ENCODE measurements at places on chromosomes 5 and 9.

DNA sequence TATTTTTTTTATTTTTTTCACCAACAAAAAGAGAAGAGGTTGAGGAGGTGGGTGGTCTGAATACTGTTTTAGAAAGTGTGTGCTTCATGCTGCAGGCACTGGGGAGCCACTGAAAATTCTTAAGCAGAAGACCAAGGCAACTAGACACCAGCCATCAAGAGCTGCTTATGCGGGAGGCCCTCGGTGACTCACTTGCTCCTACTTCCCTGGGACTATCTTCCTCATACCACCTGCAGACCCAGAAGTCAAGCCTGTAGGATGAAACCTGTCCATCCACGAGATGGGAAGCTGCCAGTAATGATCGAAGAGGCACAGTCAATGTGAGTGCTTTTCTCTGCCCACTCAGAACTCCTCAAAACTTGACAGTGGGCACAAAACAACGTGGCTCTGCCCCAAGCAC, 125.8 kb upstream of the SLC44A1 start:
- H3K4me1 ChIP-seq = peaks cover 6% of the 10 kb centered on the region
- H3K27ac ChIP-seq = no peak overlapping the region
- DNase-seq = no peak
- no peaks in the 10 kb centered on the region for H3K36me3 ChIP-seq

GRCh38 chr5:14900693-14901461, 29.3 kb upstream of the ANKH start:
- peak overlapping the region; percentile 80 for H3K27ac ChIP-seq
- H3K36me3 ChIP-seq = no peaks in the 10 kb centered on the region
- H3K27me3 ChIP-seq = no peaks in the 10 kb centered on the region
- no peak overlapping the region for H3K4me3 ChIP-seq
- peaks cover 32% of the 10 kb centered on the region for H3K4me1 ChIP-seq

GRCh38 chr5:106205916-106206571, 1464.7 kb downstream of the EFNA5 start:
- no peak overlapping the region for H3K27ac ChIP-seq
- H3K27me3 ChIP-seq = no peaks in the 10 kb centered on the region
- no peaks in the 10 kb centered on the region for H3K4me1 ChIP-seq
- no peaks in the 10 kb centered on the region for H3K36me3 ChIP-seq
- H3K4me3 ChIP-seq = no peak overlapping the region

GRCh38 chr5:108942701-108943100, 195.0 kb downstream of the FER start:
- H3K4me1 ChIP-seq = peaks cover 10% of the 10 kb centered on the region
- H3K27me3 ChIP-seq = no peaks in the 10 kb centered on the region
- H3K36me3 ChIP-seq = peaks cover 6% of the 10 kb centered on the region
- H3K27ac ChIP-seq = no peak overlapping the region
- no peak for DNase-seq

DNA sequence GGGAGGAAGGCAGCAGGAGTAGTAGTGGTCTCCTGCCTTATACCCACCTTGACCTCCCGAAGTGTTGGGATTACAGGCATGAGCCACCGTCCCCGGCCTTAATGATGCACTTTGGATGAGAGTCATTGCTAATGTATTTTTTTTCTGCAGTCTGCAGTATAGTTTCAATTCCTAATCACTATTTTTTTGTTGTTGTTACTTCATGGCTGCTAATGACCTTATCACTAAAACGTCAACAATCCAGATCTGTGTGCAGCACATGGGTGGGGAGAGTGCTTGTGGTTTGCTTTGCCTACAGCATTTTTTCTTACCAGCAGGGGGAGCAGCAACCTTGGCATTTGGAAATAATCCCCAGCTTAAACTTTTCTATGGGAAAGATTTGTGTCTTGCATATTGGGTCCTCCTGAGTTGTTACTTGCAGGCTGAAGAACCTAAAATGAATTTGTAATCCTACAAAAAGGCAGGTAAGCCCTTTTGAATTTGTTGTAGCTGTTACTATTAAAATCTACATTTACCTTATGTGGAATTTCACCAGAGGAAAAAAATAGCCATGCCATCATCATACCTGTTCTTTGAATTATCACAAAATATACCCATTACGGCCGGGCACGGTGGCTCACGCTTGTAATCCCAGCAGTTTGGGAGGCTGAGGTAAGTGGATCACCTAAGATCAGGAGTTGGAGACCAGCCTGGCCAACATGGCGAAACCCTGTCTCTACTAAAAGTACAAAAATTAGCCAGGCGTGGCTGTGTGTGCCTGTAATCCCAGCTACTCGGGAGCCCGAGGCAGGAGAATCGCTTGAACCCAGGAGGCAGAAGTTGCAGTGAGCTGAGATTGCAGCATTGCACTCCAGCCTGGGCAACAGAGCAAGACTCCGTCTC, 6.3 kb upstream of the MED7 start:
- peaks cover 8% of the 10 kb centered on the region for H3K27me3 ChIP-seq
- H3K36me3 ChIP-seq = no peaks in the 10 kb centered on the region
- H3K4me1 ChIP-seq = peaks cover 8% of the 10 kb centered on the region
- DNase-seq = no peak
- H3K4me3 ChIP-seq = no peak overlapping the region

DNA sequence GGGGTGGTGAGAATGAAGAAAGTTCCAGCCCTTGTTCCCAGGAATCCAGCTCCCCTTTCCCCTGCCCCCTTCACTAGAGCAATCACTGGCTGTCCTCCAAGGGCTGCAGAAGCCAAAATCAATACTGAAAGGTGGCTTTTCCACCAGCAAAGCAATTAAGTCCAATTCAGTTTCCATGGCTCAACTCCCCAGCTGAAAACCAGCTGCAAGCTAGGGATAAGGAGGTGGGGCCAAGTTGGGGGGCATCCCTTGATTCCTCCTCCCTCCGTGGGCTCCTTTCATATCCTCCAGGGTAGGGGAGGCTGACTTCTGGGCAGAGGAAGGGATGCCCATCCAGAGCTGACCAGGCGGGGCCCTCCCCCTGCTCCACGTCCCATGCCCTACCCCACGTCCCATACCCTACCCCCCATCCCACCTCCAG, 22.7 kb downstream of the CAMK2A start:
- no peak overlapping the region for H3K4me3 ChIP-seq
- no peak overlapping the region for H3K27ac ChIP-seq

- no peaks in the 10 kb centered on the region for H3K36me3 ChIP-seq
- no peak for DNase-seq
- H3K27me3 ChIP-seq = no peaks in the 10 kb centered on the region
- H3K4me3 ChIP-seq = no peak overlapping the region
Observed at GRCh38 chr5:172450861-172451695, 3.2 kb downstream of the SH3PXD2B start.

DNA sequence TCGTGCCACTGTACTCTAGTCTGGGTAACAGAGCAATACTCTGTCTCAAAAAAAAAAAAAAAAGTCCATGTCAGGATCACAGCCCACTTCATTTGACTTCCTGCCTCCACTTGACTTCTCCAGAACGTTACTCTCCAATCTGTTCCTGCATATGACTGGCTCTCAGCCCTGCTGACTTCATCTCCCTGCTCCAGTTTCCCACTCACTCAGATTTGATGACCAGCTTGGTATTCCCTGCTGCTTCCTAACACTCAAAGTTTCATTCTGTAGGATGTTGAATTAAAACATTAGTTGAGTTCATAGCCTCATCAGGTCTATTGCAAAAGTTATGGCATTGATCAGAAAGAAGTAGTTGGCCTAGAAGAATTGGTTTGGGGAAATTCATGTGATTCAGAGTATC, 52.3 kb downstream of the UGCG start:
- no peaks in the 10 kb centered on the region for H3K4me1 ChIP-seq
- no peak overlapping the region for H3K4me3 ChIP-seq
- no peak overlapping the region for H3K27ac ChIP-seq
- H3K36me3 ChIP-seq = no peaks in the 10 kb centered on the region

- no peak overlapping the region for H3K4me3 ChIP-seq
- H3K4me1 ChIP-seq = peaks cover 20% of the 10 kb centered on the region
- no peak for DNase-seq
- H3K36me3 ChIP-seq = no peaks in the 10 kb centered on the region
- H3K27me3 ChIP-seq = no peaks in the 10 kb centered on the region
Observed at GRCh38 chr5:146306838-146307237, 31.8 kb upstream of the POU4F3 start.

GRCh38 chr5:66232706-66233445, 88.8 kb downstream of the SREK1 start:
- no peak overlapping the region for H3K27ac ChIP-seq
- H3K36me3 ChIP-seq = no peaks in the 10 kb centered on the region
- peaks cover 8% of the 10 kb centered on the region for H3K27me3 ChIP-seq
- no peaks in the 10 kb centered on the region for H3K4me1 ChIP-seq
- H3K4me3 ChIP-seq = no peak overlapping the region

DNA sequence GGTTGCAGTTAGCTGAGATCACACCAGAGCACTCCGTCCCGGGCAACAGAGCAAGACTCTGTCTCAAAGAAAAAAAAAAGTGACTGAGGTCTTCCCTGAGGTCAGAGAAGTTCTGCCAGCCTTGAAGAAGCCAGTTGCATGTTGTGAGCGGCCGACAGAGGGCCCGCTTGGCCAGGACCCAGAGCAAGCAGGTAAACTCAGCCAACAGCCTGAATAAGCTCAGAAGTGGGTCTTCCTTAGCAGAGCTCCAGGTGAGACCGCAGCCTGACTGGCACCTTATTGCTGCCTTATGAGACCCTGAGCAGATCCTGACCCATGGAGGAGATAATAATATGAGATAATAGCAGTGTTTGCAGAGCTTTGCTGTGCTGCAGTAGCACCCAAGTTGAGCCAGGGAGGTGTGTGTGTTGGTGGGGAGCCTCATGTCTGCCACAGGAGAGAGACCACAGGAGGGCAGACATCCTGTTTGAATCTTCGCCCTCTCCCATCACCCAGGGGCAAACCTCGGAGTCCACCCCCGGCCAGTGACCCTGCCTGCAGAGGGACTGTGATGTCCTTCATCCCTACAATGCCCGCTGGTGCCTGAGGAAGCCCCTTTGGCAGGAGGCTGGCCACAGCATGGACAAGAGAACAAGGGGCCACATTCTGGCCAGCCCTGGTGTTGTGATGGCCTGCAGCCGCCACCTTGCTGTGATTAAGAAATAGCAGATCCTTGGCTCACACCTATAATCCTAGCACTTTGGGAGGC, 10.8 kb upstream of the BARX1 start:
- H3K27ac ChIP-seq = no peak overlapping the region
- DNase-seq = no peak
- H3K4me1 ChIP-seq = peaks cover 8% of the 10 kb centered on the region
- no peaks in the 10 kb centered on the region for H3K36me3 ChIP-seq

DNA sequence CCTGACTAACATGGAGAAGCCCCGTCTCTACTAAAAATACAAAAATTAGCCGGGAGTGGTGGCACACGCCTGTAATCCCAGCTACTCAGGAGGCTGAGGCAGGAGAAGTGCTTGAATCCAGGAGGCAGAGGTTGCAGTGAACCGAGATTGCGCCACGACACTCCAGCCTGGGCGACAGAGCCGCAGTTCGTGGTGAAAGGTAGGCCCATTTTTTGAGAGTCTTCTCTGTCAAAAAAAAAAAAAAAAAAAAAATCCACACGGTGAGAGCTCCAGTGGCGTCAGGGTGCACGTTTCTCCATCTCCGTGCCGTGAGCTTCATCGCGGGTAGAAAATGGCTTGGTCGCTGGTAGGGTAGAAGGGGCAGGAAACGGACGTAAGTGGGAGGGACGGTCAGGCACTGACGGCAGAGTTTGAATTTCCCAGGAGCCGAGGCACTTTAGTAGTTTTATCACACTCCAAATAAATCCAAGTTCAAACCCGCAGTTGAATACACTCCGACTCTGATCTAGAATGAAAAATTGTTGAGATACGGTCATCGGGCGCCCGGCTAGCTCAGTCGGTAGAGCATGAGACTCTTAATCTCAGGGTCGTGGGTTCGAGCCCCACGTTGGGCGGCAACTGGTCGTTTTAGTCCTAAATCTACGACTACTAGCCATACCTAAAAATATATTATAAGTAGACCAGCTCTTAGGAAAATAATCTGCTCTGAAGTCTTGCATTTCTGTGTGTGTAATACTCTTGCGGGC, 2.4 kb upstream of the TRIM7 start:
- no peaks in the 10 kb centered on the region for H3K36me3 ChIP-seq
- peaks cover 51% of the 10 kb centered on the region for H3K4me1 ChIP-seq
- peak overlapping the region; percentile 73 for H3K4me3 ChIP-seq
- no peaks in the 10 kb centered on the region for H3K27me3 ChIP-seq
- peak overlapping the region; percentile 90 for H3K27ac ChIP-seq
- peak; percentile 85 for DNase-seq

DNA sequence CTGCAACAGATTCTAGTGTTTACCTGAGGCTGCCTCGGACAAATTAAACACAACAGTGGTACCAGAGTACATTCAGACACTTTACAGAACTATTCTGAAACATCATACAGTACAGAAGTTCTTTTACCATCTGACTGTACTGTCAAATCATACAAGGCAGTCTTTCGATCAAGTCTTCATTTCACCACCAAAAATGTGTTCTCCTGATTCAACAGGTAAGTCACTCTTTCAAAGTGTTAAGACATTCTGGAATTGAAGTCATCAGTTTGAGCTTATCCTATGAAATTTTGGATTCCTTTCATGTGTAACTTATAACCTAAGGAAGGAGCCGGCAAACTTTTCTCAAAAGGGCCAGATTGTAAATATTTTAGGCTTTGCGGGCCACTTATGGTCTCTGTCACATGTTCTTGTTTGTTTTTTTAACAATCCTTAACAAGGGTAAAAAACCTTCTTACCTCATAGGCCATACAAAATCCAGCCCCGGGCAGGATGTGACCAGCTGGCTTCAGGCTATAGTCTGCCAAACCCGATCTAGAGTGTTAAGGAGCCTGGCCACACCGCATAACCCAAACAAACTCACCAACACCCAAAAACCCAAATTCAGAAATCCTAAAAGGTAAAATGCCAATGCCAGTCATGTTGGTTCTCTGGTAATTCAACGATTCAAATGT, 151.6 kb downstream of the DENND1A start:
- no peak overlapping the region for H3K4me3 ChIP-seq
- H3K27me3 ChIP-seq = no peaks in the 10 kb centered on the region
- no peaks in the 10 kb centered on the region for H3K36me3 ChIP-seq
- no peak for DNase-seq
- no peak overlapping the region for H3K27ac ChIP-seq

GRCh38 chr9:133948131-133948530, 44.0 kb downstream of the VAV2 start:
- H3K4me3 ChIP-seq = no peak overlapping the region
- no peaks in the 10 kb centered on the region for H3K36me3 ChIP-seq
- no peaks in the 10 kb centered on the region for H3K27me3 ChIP-seq
- peaks cover 15% of the 10 kb centered on the region for H3K4me1 ChIP-seq
- H3K27ac ChIP-seq = no peak overlapping the region

DNA sequence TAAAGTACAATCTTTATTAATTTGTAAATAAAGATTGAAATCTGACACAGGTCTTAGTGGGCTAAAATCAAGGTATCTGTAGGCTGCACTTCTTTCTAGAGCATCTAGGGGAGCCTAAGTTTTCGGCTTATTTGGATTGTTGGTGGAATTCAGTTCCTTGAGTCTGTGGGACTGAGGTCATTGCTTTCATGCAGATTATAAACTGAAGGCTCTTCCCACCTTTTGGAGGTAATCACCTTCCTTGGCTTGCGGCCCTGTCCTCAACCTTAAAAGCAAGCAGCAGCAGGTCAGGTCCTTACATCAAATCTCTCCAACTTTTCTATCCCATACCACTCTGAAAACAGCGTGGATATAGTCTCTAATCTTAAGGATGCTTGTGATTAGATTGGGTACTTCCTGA, 25.9 kb downstream of the MAT2B start:
- H3K27me3 ChIP-seq = no peaks in the 10 kb centered on the region
- H3K27ac ChIP-seq = no peak overlapping the region
- H3K36me3 ChIP-seq = no peaks in the 10 kb centered on the region
- peaks cover 26% of the 10 kb centered on the region for H3K4me1 ChIP-seq
- DNase-seq = no peak

Data from left ventricle myocardium inferior (tissue), 1 donor.